ENCODE measurements at places on chromosomes 13 and 19. TPM values are rescaled to one million over a fixed set of nuclear protein-coding genes. Genes with fewer than 3 reads are reported as not detected.

The IZUMO1 gene
- 0.52 TPM for total RNA-seq

The RASGRP4 gene
- 1.0 TPM for total RNA-seq

The FFAR2 gene
- total RNA-seq = 1.0 TPM

The C1QTNF9 gene
- 2.6 TPM for total RNA-seq

The ZNF610 gene
- 5.7 TPM for total RNA-seq

The PSPC1 gene
- 59.5 TPM for total RNA-seq

The CYP2A7 gene
- total RNA-seq = not detected

The TMC4 gene
- 1.0 TPM for total RNA-seq

The LGALS4 gene
- total RNA-seq = not detected

The SLC15A1 gene
- total RNA-seq = not detected

The UBE2L5 gene
- not detected for total RNA-seq

The NKPD1 gene
- not detected for total RNA-seq

The SPACA6 gene
- total RNA-seq = 4.7 TPM

The ZNF345 gene
- total RNA-seq = 3.7 TPM

The BRME1 gene
- total RNA-seq = 1.6 TPM

The TMIGD2 gene
- 0.52 TPM for total RNA-seq

The INSL3 gene
- not detected for total RNA-seq

The F2RL3 gene
- total RNA-seq = 0.52 TPM

The APOC4 gene
- total RNA-seq = not detected

The ACER1 gene
- total RNA-seq = 0.52 TPM

The CLDN10 gene
- 13.6 TPM for total RNA-seq

The CYP4F2 gene
- total RNA-seq = not detected

The SHD gene
- 24.5 TPM for total RNA-seq

The URAD gene
- total RNA-seq = not detected

The BCAM gene
- total RNA-seq = 89.8 TPM

The KLK4 gene
- total RNA-seq = not detected

The CACNG7 gene
- total RNA-seq = not detected

The SCAF1 gene
- 8.4 TPM for total RNA-seq

The ZNF792 gene
- total RNA-seq = 7.8 TPM

The HSPB6 gene
- total RNA-seq = 52.7 TPM

The KLK1 gene
- total RNA-seq = not detected

The ITGBL1 gene
- 4.7 TPM for total RNA-seq

The ARRDC5 gene
- under 0.01 TPM for total RNA-seq

The LILRA1 gene
- not detected for total RNA-seq

The HSPBP1 gene
- 10.4 TPM for total RNA-seq

The ZNF540 gene
- total RNA-seq = 1.6 TPM

The TEX29 gene
- not detected for total RNA-seq

The SSC5D gene
- 17.7 TPM for total RNA-seq

Data from skeletal muscle tissue (tissue), 5 donors.